ENCODE measurements at places on chromosomes 1 and 21.

GRCh38 chr21:46357684-46358425, 33.9 kb downstream of the PCNT start:
- DNase-seq: no peak

GRCh38 chr21:32578107-32578691, 7.1 kb downstream of the TCP10L start:
- DNase-seq: no peak

- DNase-seq: no peak
Observed at GRCh38 chr21:46368533-46369285, 44.8 kb downstream of the PCNT start.

- no peak for DNase-seq
Observed at GRCh38 chr1:82704966-82705365, 904.2 kb downstream of the ADGRL2 start.

DNA sequence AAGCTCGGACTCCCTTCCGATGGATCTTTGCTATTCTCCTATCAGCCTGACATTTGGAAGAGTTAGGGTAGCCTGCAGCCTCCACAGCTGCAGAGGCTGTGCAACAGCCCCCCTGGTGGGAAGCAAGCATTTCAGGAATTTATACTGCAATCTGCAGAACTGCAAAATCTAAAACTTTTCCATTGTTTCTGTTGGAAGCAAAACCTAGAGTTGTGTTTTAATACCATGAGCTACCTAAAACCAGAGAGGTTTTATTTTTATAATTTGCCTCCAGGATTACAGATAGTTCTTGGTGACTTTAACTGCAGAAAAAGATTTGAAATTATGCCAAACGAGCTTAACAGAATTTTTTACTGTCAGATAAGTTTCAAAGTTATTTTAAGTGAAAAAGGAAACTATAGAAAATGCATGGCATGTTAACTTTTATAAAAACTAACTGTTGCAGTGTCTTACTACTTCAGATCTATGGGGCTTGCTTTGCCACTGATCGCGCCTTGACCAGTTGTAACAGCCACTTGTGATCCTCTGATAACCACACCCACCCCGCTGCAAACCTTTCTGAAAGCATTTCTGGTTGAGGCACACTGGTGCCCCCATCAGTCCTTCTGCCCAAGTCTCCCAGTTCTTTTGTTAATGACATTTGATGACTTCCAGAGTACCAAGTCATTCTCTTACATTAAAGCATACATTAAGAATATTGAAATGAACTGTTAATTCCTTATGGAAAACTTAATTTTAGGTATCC, 64.8 kb downstream of the PRDM2 start:
- no peak for DNase-seq

DNA sequence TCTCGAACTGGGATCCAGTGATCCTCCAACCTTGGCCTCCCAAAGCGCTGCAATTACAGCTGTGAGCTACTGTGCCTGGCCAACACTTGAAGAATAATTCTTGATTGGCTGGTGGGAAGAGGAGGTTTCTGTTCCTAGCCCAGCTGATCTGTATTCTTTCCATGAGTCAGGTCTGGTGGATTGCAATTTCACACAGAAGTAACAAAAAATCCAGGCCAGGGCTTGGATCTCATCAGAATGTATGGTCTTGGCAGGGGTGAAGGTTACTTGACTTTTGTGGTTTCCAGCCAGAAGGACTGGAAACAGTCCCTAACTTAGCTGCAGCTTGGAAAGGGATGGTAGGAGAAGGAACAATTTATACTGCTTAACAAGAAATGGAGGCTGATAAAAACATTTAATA, 5.1 kb upstream of the HP1BP3 start:
- no peak for DNase-seq

DNA sequence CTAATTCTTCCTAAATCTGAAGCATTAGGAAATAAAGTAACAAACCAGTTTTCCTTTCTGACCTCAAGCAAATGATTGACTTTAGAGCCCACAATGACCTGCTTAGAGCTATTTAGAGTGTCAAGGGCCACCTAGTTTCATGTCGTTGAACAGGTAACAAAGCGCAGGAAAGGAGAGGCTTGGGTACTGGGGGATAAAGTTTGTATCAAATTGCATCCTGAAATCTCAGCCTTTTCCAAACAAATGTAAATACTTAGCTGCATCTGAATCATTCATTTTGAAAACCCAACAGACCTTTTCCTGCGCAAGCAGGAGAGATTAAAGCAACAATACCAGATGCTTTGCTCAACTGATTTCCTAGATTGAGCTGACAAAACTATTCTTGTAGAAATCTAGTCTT, 121.2 kb downstream of the NRIP1 start:
- no peak for DNase-seq

- no peak for DNase-seq
Observed at GRCh38 chr1:33758698-33759097, 105.2 kb upstream of the HMGB4 start.

DNA sequence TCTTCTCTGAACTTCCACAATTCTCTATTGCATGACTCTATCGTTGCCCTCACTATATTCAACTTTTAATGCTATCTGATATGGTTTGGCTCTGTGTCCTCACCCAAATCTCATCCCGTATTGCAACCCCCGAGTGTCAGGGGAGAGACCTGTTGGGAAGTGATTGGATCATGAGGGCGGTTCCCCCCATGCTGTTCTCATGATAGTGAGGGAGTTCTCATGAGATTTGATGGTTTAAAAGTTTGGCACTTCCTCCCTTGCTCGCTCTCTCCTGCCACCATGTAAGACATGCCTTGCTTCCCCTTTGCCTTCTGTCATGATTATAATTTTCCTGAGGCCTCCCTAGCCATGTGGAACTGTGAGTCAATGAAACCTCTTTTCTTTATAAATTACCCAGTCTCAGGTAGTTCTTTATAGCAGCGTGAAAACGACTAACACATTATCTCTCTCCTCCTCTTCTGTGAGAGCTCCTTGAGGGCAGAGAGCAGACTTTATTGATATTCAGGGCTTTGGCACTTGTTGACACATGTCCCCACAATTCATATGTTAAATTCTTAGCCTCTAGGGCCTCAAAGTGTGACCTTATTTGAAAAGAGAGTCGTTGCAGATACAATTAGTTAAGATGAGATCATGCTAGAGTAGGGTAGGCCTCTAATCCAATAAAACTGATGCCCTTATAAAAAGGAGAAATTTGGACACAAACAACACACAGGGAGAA, 52.1 kb downstream of the ADCY10 start:
- DNase-seq: no peak

DNA sequence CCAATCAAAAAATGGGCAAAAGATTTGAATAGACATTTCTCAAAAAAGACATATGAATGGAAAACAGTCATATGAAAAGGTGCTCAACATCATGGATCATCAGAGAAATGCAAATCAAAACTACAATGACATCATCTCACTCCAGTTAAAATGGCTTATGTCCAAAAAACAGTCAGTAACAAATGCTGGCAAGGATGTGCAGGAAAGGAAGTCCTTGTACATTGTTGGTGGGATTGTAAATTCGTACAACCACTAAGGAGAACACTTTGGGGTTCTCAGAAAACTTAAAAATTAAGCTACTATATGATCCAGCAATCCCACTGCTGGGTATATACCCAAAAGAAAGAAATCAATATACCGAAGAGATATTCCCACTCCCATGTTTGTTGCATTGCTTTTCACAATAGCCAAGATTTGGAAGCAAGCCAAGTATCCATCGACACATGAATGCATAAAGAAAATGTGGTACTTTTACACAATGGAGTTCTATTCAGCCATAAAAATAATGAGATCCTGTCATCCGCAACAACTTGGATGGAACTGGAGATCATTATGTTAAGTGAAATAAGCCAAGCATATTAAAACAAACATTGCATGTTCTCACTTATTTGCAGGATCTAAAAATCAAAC, 17.9 kb downstream of the GBP5 start:
- no peak for DNase-seq

DNA sequence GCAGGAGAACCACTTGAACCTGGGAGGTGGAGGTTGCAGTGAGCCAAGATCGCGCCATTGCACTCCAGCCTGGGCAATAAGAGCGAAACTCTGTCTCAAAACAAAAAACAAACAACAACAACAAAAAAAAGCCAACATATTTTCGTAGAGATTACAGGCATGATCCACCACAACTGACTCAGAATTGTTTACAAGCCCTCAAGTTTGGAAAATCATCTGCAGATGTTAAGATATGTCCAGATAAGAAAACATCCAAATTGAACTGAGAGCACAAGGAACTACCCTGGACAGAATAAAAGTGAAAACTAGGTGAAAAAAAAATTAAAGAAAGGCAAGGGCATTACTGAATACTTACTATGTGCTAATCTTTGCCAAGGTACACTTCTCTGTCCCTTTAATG, 89.8 kb upstream of the WLS start:
- DNase-seq: no peak

- DNase-seq: no peak
Observed at GRCh38 chr1:206111271-206111927, 5.8 kb downstream of the AVPR1B start.

DNA sequence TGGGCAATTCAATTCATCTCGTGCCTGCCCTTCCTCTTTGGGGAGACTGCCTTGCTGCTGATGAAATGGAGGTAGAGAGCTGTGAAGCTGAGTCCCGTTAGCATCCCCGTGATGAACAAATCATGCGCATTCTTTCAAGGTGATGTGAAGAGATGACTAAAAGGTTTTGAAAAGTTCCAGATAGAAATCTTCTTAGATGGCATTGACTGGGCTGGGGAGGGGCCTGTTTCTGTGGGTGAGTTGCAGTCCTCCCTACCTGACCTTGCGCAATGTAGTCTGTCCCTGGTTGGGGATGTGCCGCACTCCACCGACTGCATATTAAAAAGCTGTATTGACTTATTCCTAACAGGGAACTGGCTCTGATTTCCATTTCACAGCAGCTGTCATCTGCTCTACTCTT, 49.6 kb downstream of the ST6GALNAC3 start:
- DNase-seq: no peak

DNA sequence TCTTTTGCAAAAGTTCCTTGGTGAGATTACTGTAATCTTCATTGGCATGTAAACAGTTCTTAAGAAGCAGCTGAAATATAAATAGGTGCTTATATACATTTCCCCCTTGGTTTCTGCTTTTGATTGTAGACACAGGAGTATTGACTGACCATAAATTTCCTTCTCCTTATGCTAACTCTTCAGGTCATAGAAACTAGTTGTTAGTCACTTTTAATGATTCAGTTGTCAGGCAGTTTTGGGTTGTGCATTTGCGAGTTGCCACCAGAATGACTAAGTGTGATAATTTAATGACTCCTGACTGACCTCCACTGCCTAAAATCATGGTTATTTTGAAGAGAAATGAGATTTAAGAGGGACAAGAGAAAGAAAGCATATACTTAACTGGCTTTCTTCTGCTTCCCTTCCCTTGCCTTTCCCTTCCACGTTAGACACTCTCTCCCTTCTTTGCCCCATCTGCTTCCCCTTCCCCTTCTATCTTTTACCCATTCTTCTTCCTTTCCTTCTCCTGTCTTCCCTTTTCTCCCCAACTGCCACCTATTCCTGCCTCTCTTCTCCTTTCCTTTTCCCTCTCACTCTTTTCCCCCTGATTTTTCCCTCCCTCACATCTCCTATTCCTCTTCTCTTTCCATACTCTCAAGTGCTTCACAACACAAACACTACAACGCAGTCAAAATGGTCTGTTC, 12.3 kb downstream of the ZMPSTE24 start:
- no peak for DNase-seq

DNA sequence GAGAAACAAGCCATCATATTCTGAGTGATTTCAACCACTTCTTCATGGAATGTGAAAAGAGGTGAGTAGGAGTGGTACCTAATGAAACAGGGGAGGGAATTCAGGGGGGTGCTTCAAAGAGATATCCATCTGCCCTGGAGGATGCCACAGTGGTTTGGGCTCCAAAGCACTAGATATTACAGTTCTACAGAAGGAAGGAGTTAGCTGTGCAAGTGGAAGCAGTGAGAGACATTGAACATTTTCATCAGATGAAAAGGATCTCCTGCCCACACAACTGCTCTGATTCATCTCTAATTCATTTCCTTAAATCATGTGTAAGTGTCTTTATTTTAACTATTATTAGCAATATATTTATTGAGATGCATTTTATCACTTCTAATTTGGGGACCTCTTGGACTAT, 2.8 kb upstream of the RGS5 start:
- DNase-seq: no peak

GRCh38 chr1:199404191-199404590, 623.3 kb upstream of the NR5A2 start:
- DNase-seq: no peak

DNA sequence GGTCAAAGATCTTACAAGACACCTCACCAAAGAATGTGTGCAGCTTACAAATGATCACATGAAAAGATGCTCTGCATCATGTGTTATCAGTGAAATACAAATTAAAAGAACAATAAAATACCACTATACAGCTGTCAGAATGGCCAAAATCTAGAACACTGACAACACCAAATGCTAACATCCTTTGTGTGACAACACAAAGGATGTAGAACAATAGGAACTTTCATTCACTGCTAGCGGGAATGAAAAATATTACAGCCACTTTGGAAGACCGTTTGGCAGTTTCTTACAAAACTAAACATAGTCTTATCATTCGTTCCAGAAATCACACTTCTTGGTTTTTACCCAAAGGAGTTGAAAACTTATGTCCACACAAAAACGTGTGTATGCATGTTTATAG, 20.6 kb upstream of the SELP start:
- DNase-seq: no peak

- no peak for DNase-seq
Observed at GRCh38 chr1:37021502-37021901, 12.8 kb downstream of the GRIK3 start.

- no peak for DNase-seq
Observed at GRCh38 chr21:44982558-44983250, 42.9 kb downstream of the SLX9 start.

DNA sequence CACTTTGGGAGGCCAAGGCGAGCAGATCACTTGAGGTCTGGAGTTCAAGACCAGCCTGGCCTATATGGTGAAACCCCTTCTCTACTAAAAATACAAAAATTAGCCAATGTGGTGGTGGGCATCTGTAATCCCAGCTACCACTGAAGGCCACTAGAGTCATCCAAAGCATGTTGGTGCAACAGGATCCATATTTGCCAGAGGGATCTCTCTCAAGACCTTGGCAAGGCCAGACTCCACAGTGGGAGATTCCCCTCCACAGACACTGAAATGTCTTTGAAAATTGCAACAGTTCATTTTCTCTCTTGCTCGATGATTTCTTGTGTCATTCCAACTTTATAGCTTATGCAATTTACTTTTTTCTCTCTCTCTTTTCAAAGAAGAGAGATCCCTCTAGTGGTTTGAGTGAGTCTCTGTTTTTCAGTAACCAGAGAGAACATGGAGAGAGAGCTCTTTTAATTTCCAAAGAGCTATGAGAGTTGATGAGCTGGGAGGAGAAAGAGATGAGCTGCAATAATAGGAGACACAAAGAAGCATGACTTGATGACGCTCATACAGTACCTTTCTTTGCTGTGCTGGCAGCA, 176.8 kb upstream of the USP25 start:
- no peak for DNase-seq

GRCh38 chr1:56145581-56145980, 433.8 kb downstream of the PLPP3 start:
- no peak for DNase-seq
